ENCODE measurements at places on chromosomes 7 and 10.

GRCh38 chr10:107126512-107127065 lies 37.9 kb downstream of the SORCS1 start:
- no peak for DNase-seq

DNA sequence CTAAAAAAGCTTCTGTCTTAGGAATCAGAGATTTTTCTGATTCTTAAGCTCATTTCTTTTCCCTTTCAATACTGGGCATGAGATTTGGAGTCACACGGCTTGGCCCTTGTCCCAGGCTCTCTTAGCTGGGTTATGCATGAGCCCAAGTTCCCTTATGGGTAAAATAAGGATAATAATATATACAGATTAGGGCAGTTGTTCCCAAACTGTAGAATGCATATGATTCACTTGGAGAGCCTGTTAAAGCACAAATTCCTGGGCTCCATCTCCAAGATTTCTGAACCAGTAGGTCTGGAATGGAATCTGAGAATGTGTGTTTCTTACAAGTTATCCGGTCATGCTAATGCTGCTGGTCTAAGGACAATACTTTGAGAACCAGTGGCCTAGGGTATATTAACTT lies 154.0 kb downstream of the REEP3 start:
- no peak for DNase-seq

DNA sequence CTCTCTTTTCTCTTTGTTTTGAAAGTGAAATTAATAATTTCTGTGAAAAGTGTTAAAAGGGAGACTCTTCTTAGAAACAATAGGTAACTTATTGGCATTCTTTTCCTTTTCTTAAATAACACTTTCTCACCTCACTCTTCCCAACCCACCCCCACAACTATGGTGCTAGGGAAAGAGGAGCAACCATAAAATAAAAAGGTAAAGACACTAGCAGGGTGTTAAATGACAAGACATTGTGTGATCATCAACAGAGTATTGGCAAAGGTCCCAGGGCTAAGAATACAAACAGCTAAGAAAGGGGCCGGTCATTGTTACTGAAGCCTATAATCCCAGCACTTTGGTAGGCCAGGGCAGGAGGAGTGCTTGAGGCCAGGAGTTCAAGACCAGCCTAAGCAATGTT lies 183.7 kb downstream of the NEBL start:
- DNase-seq: no peak

GRCh38 chr10:4527281-4527970 lies 298.6 kb upstream of the AKR1E2 start:
- no peak for DNase-seq

DNA sequence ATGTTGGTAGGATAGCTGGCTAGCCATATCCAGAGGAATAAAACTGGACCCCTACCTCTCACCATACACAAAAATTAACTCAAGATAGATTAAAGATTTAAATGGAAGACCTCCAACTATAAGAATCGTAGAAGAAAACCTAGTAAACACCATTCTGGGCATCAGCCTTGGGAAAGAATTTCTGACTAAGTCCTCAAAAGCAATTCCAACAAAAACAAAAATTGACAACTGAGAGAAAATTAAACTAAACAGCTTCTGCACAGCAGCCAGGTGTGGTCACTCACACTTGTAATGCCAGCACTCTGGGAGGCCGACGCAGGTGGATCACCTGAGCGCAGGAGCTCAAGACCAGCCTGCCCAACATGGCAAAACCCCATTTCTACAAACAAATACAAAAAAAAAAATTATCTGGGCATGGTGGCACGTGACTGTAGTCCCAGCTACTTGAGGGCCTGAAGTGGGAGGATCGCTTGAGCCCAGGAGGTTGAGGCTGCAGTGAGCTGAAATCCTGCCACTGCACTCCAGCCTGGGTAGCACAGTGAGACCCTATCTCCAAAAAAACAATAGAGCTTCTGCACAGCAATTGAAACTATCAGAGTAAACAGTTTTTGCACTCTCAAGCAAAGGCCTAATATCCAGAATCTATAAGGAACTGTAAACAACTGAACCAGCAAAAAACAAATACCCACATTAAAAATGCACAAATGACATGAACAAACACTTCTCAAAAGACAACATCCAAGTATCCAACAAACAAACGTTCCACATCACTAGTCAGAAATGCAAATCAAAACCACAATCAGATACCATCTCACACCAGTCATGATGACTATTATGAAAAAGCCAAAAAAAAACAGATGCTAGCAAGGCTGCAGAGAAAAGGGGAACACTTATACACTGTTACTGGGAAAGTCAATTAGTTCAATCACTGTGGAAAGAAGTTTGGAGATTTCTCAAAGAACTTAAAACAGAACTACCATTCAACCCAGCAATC lies 4.8 kb downstream of the CRPPA start:
- DNase-seq: no peak

GRCh38 chr10:94193466-94193924 lies 169.2 kb downstream of the NOC3L start:
- no peak for DNase-seq

GRCh38 chr10:116803451-116804249 lies 45.6 kb upstream of the ENO4 start:
- no peak for DNase-seq

GRCh38 chr10:112964482-112964881 lies 14.4 kb downstream of the TCF7L2 start:
- no peak for DNase-seq

DNA sequence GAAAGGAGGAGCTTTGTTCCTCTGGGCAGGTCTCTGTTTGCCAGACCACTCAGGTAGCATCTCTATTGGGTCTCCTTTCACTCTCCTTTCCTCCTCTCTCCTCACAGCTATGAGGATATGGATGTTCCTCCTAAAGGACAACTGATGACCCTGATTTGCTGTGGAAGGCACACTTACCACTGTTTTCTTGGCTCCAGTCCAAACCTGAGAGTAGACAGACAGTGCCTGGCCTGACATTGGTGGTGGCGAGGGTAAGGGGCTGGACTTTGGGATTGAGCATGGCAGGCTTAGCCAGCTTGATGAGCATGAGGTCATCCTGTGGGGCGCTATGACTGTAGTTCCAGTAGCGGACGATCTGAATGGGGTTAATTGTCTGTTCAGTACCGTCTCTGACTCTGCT lies 3.6 kb downstream of the PRSS37 start:
- no peak for DNase-seq

DNA sequence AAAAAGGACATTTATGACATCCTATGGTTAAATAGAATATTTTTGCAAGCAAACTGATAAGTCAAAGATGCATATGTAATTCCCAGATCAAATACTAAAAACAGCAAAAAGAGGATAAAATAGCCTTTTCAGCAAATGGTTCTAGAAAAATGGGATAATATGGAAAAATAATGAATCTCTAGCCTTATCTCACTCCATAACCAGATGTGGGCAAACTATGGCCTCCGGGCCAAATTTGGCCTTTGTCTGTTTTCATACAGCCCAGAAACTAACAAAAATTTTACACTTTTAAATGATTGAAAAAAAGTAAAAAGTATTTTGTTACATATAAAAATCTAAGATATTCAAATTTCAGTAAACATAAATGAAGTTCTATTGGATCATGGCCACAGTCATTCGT lies 215.4 kb upstream of the PRSS1 start:
- DNase-seq: no peak

Measured in stimulated activated CD8-positive, alpha-beta memory T cell treated with anti-CD3 and anti-CD28 coated beads, Interleukin-4, amount 100 ng/mL, for 4 hours (primary cell).